AG09309 (cell line): ENCODE measurements at places on chromosomes 1 and 21.
A peak's percentile ranks its signal among the peaks of the same experiment; 100 is the strongest.

DNA sequence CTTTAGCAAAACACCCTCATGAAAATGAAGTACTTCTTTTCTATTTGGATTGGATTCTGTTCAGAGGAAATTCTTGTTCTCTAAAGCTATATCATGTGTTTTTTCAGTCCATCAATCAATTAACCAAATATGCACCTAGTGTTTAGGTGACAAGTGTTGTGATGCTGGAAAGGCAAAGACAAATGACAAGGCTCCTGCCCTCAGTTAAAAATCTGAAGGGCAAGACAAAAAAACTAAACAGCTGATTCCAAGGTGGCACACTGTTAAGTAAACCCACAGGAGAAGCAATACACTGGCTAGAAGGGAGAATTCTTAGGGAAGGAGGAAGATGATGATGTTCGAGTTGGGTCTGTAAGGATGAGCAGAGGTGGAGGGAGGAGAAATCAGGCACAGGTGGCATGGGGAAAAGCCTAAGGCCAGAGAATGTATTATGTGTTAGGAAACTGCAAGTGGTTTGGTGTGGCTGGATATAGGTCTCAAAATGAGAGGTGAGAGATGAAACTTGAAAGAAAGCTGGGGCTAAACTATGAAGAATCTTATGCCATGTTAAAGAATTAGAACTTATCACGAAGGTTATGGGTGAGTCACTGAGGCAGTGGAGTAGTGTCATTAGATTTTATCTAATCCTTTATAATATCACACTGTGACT is 51.8 kb upstream of the GFI1 start:
- no peak for DNase-seq

- peak; percentile 67 for DNase-seq
Measured at GRCh38 chr1:154624746-154625643, 17.0 kb upstream of the ADAR start.

DNA sequence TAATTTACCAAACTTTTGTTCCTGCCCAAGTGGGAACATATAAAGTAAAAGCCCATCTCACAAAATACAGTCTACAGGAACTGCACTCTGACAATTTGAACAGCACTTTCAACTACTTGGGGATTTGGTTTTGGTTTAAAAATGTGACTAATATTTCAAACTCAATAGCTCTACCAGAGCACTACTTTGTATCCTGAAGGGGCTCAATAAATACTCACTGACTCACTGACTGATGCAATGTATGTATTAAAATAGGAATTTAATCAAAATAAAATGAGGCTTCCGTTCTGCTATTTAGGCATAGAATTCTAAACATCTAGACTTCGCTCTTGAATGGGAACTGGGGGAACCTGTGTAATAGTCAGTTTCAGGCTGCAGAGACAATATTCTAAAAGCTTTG is 21.9 kb downstream of the EFCAB14 start:
- DNase-seq = no peak

GRCh38 chr1:24704411-24705259 is 40.6 kb upstream of the CLIC4 start:
- DNase-seq = no peak

GRCh38 chr1:43293176-43293575 is 7.6 kb upstream of the TIE1 start:
- no peak for DNase-seq

GRCh38 chr1:56550138-56550858 is 29.1 kb downstream of the PLPP3 start:
- no peak for DNase-seq

DNA sequence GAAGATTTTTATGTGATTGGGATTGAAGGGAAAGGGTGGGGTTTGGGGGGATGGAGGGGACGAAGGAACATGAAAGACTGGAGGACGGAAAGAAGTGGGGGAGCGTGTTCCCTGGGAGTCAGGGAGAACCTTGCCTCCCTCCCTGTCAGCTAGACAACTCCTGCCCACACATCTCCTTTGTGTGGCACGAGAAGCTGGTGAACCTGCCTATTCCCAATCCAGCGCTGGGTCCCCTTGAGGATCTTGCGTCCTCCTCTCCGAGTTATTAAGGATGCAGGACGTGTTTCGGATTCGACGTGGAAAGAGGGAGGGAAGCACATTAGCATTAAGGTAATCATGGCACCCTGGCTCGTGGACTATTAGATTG is 1.4 kb downstream of the LRRC7 start:
- DNase-seq = no peak

GRCh38 chr1:3120994-3121393 is 52.0 kb downstream of the PRDM16 start:
- no peak for DNase-seq

DNA sequence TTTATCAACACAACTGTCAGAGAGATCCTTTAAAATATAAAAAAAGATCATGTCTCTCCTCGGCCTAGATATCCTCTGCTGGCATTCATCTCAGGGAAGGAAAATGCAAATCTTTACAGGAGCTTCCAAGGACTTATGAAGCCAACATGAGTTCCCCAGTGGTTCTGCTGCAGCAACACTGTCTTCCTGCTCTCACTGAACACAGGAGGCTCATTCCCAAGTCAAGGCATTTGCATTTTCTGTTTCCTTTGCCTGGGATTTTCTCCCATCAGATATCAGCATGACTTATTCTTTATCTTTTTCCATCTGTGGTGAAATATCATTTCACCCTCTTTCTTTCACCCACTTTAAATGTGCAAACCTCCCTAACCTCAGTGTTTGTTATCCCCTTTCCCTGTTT is 513.8 kb upstream of the ZP4 start:
- peak; percentile 14 for DNase-seq

DNA sequence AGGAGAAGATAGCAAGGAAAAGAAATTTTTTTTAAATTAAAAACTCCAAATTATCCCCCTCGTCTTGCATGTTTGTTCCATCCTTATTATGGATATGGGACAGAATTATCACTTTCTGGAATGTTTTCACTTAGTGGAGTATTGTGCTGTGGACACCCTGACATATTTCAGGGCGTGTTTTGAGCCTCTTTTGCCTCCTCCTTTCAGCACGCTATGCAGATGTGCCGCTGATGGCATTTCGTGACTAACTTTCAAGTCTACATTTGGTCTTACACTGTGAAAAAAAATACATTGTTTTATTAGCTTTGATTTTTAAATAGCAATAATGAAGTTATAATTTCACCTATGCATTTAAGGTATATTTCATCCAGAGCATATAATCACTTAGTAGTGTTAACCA is 738.7 kb downstream of the LTN1 start:
- DNase-seq = no peak

- DNase-seq = no peak
Measured at GRCh38 chr1:156419854-156420204, 50.8 kb downstream of the RHBG start.

GRCh38 chr1:245749053-245749452 is 594.3 kb downstream of the KIF26B start:
- DNase-seq = no peak

- no peak for DNase-seq
Measured at GRCh38 chr1:212281590-212281989, 3.6 kb upstream of the PPP2R5A start.

GRCh38 chr1:42130061-42130660 is 23.0 kb upstream of the GUCA2B start:
- no peak for DNase-seq

DNA sequence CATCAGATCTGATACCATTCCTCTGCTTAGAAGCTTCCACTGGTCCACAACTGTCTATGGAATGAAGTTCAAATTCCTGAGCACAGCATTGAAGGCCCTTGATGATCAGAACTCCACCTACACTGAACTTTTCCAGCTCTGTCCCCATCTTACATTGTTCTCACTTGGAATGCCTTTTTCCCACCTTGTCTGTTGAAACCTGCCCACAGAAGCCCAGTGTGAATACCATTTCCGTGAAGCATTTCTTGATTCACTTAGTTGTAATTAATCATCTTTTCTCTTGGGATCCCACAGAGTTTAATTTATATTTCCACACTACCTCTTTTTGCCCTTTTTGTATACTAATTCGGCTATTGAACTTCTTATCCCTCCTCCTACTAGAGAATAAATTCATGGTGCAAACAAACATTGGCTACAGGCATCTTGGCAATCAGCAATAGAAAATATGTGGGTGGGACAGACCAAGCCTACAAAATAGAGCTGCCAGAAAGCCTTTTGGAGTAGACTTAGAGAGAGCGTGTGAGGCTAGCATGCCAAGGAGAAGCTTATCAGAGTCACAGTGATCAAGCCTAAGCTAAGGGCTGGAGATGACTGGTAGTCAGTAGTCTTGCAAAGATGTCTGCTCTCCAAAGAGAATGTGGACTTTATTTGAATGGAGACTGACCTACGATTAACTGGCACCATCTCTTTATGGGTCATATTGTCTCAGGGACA is 26.1 kb downstream of the NHLH2 start:
- no peak for DNase-seq

DNA sequence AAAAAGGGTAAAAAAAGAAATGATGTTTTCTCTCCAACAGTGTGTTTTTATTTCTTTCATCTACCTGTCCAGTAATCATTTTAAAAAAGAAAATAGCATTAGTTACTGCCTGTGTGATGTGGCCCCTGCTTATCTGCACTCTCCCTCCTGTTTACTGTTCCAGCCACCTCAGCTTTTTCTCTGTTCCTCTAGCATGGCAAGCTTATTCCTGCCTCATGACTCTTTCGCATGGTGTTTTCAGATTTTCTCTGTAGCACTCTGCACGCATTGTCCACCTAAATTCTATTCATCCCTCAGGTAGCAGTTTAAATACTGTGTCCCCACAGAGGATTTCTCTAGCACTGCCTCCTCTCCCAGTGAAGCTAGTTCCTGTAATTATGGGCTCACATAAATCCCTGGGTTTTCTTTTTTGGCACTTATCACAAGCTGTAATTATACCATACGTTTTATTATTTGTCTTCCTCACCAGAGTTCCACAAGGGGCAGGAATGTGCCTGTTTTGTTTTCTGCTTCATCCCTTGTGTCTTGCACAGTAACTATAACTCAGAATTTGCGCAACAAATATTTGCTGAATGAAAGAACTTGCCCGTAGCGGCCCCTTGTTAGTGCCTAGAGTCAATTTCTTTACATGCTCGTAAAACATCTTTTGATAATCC is 51.4 kb upstream of the LRIG2 start:
- DNase-seq = no peak
